Upper lobe of left lung (tissue), 6 donors: ENCODE measurements at places on chromosomes 12 and 14. TPM values are rescaled to one million over a fixed set of nuclear protein-coding genes. Genes with fewer than 3 reads are reported as not detected.
A peak's percentile ranks its signal among the peaks of the same experiment; 100 is the strongest.

DNA sequence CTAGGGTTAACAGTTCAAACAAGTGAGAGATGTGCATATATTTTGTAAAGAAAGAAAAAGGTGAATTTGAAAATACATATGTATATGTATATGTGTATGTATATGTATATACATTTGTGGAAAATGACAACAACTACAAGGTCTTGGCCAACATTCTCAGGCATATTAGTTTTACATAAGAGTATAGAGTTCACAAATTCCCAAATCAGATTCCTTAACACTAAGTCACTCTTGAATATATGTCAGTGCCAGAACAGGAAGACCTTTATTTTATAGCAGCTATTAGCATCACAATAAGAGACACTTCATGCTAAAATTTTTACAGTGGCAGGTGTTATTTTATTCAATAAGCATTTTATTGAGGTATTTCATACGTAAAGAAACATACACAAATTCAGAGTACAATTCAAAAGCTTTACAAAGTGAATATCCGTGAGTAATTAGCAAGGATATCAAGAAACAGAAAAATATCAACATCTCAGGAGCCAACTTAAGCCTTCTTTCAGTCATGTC is 179.7 kb downstream of the SLC6A15 start:
- H3K36me3 ChIP-seq = no peaks in the 10 kb centered on the region
- no peaks in the 10 kb centered on the region for H3K27me3 ChIP-seq

- DNase-seq = peak; percentile 93
- no peak overlapping the region for H3K27ac ChIP-seq
- no peaks in the 10 kb centered on the region for H3K36me3 ChIP-seq
- no peaks in the 10 kb centered on the region for H3K4me1 ChIP-seq
These were observed 26.0 kb upstream of the PTGR2 start for GRCh38 chr14:73825551-73826188.

The SINHCAF gene
- 26.2 TPM for total RNA-seq

GRCh38 chr12:107477947-107478610 is 207.5 kb upstream of the PWP1 start:
- H3K36me3 ChIP-seq = no peaks in the 10 kb centered on the region
- H3K4me1 ChIP-seq = no peaks in the 10 kb centered on the region
- DNase-seq = no peak
- H3K27ac ChIP-seq = no peak overlapping the region
- no peak overlapping the region for H3K4me3 ChIP-seq

The GDF3 gene
- not detected for total RNA-seq

GRCh38 chr14:102516531-102517391 is 7.2 kb upstream of the ANKRD9 start:
- H3K27me3 ChIP-seq = no peaks in the 10 kb centered on the region
- H3K4me1 ChIP-seq = no peaks in the 10 kb centered on the region
- peak overlapping the region; percentile 39 for H3K27ac ChIP-seq
- H3K36me3 ChIP-seq = no peaks in the 10 kb centered on the region
- DNase-seq = peak; percentile 96
- peak overlapping the region; percentile 83 for H3K4me3 ChIP-seq

The CLMN gene
- total RNA-seq = 22.1 TPM

- DNase-seq = no peak
- H3K36me3 ChIP-seq = no peaks in the 10 kb centered on the region
- H3K4me1 ChIP-seq = peaks cover 11% of the 10 kb centered on the region
- peaks cover 22% of the 10 kb centered on the region for H3K27me3 ChIP-seq
These were observed 51.9 kb downstream of the GALNT9 start for GRCh38 chr12:132277374-132277941.

The NRIP2 gene
- not detected for total RNA-seq

The IL26 gene
- not detected for total RNA-seq

- H3K27ac ChIP-seq = no peak overlapping the region
- H3K36me3 ChIP-seq = no peaks in the 10 kb centered on the region
- no peaks in the 10 kb centered on the region for H3K4me1 ChIP-seq
- no peak overlapping the region for H3K4me3 ChIP-seq
- H3K27me3 ChIP-seq = no peaks in the 10 kb centered on the region
- DNase-seq = no peak
These were observed 79.7 kb downstream of the RIMBP2 start for GRCh38 chr12:130636370-130636769.

DNA sequence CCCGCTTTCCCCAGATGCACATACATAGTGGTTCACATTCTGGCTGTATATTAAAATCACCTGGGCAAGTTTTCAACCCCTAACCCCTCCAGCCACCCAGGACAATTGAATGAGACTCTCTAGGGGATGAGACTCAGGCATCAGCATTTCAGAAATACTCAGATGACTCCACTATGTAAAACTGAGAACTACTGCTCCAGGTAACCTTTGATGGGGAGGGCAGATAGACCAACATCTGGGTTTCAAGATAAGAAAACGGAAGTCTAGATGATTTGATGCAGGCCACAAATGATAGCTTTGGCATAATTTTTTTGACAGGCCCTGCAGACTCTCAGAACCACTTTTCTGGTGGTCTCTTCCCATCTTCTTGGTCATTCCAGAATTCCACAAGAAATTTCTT is 341.1 kb downstream of the EMP1 start:
- no peak overlapping the region for H3K4me3 ChIP-seq
- no peak overlapping the region for H3K27ac ChIP-seq
- H3K27me3 ChIP-seq = no peaks in the 10 kb centered on the region

- no peak overlapping the region for H3K4me3 ChIP-seq
- H3K27me3 ChIP-seq = no peaks in the 10 kb centered on the region
These were observed 131.9 kb downstream of the GRIN2B start for GRCh38 chr12:13849456-13849855.

GRCh38 chr12:54428050-54429013 is 9.3 kb upstream of the ITGA5 start:
- H3K27me3 ChIP-seq = no peaks in the 10 kb centered on the region
- DNase-seq = peak; percentile 48
- no peak overlapping the region for H3K4me3 ChIP-seq
- H3K4me1 ChIP-seq = peaks cover 50% of the 10 kb centered on the region
- no peaks in the 10 kb centered on the region for H3K36me3 ChIP-seq

GRCh38 chr14:94823556-94824341 is 53.8 kb upstream of the GSC start:
- no peak overlapping the region for H3K27ac ChIP-seq
- H3K4me1 ChIP-seq = no peaks in the 10 kb centered on the region
- H3K27me3 ChIP-seq = no peaks in the 10 kb centered on the region
- no peak overlapping the region for H3K4me3 ChIP-seq
- DNase-seq = no peak

- peaks cover 76% of the 10 kb centered on the region for H3K36me3 ChIP-seq
- DNase-seq = no peak
- H3K27me3 ChIP-seq = no peaks in the 10 kb centered on the region
- no peak overlapping the region for H3K4me3 ChIP-seq
- H3K27ac ChIP-seq = no peak overlapping the region
These were observed 11.9 kb upstream of the FKBP11 start for GRCh38 chr12:48937170-48937569.

DNA sequence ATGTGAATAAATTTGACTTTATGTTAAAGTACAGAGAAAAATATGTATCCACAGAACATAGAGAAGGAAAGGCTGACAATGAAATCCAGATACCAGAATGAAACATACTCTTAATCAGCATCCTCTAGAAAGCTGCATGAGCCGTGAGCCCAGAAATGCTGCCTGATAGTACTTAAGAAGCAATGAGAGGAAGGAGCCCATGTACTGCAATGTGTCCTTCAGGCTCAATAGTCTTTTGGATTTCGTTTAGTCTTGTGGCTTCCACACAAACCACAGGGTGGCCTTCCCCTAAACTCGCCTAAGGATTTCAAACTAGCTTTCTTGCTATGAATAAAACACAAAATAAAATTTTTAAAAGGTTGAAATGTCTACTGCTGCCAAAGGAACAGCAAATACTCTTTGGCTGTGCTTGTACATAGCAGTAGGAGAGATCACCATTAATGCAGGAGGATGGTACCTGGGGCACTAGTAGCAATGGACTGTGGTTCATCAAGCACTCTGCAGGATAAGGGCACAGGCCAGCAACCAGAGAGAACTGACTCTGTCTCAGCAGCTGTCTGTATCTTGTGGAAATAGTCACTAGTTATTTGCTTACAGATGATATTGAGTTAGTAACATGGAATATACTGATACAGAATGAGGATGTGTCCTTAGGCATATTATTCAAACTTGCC is 988.3 kb upstream of the LRFN5 start:
- H3K36me3 ChIP-seq = no peaks in the 10 kb centered on the region
- H3K27ac ChIP-seq = no peak overlapping the region
- DNase-seq = no peak
- no peaks in the 10 kb centered on the region for H3K27me3 ChIP-seq
- H3K4me1 ChIP-seq = no peaks in the 10 kb centered on the region
- no peak overlapping the region for H3K4me3 ChIP-seq

- DNase-seq = no peak
- no peak overlapping the region for H3K27ac ChIP-seq
- no peaks in the 10 kb centered on the region for H3K27me3 ChIP-seq
- no peaks in the 10 kb centered on the region for H3K4me1 ChIP-seq
These were observed 297.1 kb downstream of the KSR2 start for GRCh38 chr12:117671734-117672133.

- no peak overlapping the region for H3K4me3 ChIP-seq
- peaks cover 4% of the 10 kb centered on the region for H3K36me3 ChIP-seq
- no peak overlapping the region for H3K27ac ChIP-seq
These were observed 5.9 kb downstream of the ZFYVE21 start for GRCh38 chr14:103721334-103722120.

- no peak overlapping the region for H3K4me3 ChIP-seq
- no peak overlapping the region for H3K27ac ChIP-seq
- H3K27me3 ChIP-seq = no peaks in the 10 kb centered on the region
- no peaks in the 10 kb centered on the region for H3K4me1 ChIP-seq
- H3K36me3 ChIP-seq = no peaks in the 10 kb centered on the region
These were observed 20.2 kb downstream of the CCDC177 start for GRCh38 chr14:69554500-69554899.

GRCh38 chr14:57029620-57030253 is 219.5 kb upstream of the OTX2 start:
- H3K27ac ChIP-seq = no peak overlapping the region
- no peaks in the 10 kb centered on the region for H3K36me3 ChIP-seq
- H3K27me3 ChIP-seq = no peaks in the 10 kb centered on the region
- no peaks in the 10 kb centered on the region for H3K4me1 ChIP-seq
- no peak overlapping the region for H3K4me3 ChIP-seq
- DNase-seq = no peak

GRCh38 chr14:100441271-100441947 is 118.3 kb downstream of the SLC25A47 start:
- H3K4me3 ChIP-seq = no peak overlapping the region
- peak overlapping the region; percentile 72 for H3K27ac ChIP-seq
- no peaks in the 10 kb centered on the region for H3K36me3 ChIP-seq

The SERPINA10 gene
- not detected for total RNA-seq

The ITPK1 gene
- total RNA-seq = 41.9 TPM

DNA sequence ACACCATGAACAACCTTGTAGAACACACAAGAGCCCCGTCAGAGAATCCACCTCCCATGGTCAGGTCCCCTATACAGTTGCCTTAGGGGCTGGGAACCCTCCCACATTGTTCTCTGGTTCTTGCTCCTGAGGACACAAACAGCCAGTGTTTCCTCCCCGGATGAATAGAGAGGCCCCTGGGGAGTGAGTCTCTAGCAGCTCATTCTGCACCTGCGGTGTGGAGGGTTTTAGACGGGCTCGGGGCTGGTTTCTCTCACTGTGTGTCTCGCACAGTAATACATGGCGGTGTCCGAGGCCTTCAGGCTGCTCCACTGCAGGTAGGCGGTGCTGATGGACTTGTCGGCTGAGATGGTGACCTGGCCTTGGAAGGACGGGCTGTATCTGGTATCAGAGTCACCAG is 1052.1 kb downstream of the TMEM121 start:
- no peaks in the 10 kb centered on the region for H3K36me3 ChIP-seq
- H3K4me1 ChIP-seq = no peaks in the 10 kb centered on the region
- DNase-seq = no peak
- no peak overlapping the region for H3K27ac ChIP-seq
- H3K4me3 ChIP-seq = no peak overlapping the region

DNA sequence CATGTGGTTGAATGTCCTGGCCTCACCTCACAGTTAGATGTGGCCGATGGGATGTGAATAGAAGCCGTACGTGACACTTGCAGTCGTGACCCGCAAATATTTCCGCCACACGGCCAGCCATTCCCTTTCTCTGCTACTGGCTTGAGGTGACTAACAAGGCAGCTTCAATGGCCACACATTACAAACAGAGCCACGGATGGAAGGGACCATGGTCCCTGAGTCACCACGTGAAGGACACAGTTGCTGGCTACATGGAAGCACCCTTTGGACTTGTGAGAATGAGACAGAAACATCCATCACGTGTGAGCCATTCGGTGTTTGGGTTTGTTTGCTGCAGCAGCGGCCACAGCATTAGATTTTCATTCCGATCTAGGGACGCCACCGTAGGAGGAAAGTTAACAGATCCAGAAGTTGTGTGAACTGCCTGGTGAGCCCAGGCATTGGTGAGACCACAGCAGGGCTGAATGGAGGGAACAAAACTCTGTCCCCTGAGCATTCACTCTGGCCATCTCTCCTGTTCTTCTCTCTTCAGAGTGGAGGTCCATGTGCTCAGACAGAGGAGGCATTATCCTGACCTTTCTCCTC is 33.5 kb upstream of the ADGRD1 start:
- H3K36me3 ChIP-seq = no peaks in the 10 kb centered on the region
- H3K4me3 ChIP-seq = no peak overlapping the region
- H3K27me3 ChIP-seq = no peaks in the 10 kb centered on the region
- H3K27ac ChIP-seq = no peak overlapping the region

DNA sequence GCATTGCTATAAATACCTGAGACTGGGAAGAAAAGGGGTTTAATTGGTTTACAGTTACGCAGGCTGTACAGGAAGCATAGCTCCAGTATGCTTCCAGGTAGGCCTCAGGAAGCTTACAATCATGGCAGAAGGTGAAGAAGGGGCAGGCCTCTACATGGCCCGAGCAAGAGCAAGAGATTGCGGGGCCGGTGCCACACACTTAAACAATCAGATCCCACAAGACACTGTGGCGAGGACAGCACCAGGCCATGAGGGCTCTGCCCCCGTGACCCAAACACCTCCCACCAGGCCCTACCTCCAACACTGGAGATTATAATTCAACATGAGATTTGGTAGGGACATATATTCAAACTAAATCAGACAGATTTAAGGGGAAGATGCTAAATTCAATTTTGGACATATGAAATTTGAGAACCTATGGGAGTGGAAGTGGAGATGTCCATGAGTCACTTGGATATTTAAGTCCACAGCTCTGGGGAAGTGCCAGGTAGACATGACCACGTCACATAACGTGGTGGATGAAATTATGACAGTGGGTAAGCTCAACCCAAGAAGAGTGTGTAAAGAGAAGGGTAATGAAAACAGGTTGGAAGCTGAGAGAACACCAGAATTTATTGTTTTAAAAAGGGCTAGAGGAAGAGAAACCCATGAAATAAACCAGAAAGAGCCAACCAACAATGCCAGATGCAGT is 1.5 kb upstream of the LTA4H start:
- no peaks in the 10 kb centered on the region for H3K27me3 ChIP-seq
- no peaks in the 10 kb centered on the region for H3K4me1 ChIP-seq
- peak overlapping the region; percentile 24 for H3K27ac ChIP-seq
- H3K36me3 ChIP-seq = no peaks in the 10 kb centered on the region
- no peak overlapping the region for H3K4me3 ChIP-seq

GRCh38 chr14:85528080-85528896 is 1.7 kb upstream of the FLRT2 start:
- peaks cover 8% of the 10 kb centered on the region for H3K4me1 ChIP-seq
- DNase-seq = no peak
- H3K27ac ChIP-seq = no peak overlapping the region
- no peaks in the 10 kb centered on the region for H3K36me3 ChIP-seq
- peaks cover 37% of the 10 kb centered on the region for H3K27me3 ChIP-seq
